ENCODE measurements at places on chromosomes 12 and 14. TPM values are rescaled to one million over a fixed set of nuclear protein-coding genes. Genes with fewer than 3 reads are reported as not detected.

DNA sequence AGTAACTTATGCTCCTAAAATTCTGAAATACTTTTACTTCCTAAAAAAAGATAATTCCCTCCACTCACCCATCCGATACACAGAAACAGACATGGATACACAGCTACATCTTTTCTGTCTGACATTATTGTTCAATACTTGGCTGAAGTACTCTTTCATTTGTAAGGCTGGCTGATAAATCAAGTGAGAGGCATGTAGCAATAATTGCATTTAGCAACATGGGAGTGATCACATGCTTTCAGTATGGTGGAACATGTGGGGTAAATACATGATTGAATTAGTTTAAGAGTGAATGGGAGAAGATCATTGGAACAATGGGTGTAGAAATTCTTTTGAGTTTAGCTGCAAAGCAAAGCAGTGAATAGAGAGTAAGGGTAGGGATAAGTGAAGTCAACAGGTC, 25.6 kb downstream of the PTPRQ start:
- no peak for DNase-seq

The TMEM116 gene
- 8.7 TPM for polyA plus RNA-seq

The SLC7A7 gene
- polyA plus RNA-seq = 7.1 TPM

DNA sequence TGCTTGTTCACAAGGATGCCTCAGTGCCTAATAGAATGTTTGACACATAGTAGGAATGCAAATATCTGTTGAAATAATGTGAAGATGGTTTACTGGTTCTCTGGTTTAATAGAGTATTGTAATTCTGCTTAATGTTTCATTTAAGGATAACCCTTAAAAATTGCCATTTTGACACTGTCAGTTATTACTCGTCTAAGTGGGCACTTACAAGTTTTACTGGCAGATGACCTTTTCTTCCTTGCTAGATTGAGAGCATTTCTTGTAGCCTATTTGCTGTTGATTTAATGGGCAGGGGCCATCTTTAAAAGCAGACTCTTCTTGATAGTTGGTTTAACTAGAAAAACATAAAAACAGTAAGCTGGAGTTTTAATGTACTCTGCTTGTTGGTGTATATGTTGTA, 1.9 kb downstream of the TMEM263 start:
- DNase-seq = no peak

DNA sequence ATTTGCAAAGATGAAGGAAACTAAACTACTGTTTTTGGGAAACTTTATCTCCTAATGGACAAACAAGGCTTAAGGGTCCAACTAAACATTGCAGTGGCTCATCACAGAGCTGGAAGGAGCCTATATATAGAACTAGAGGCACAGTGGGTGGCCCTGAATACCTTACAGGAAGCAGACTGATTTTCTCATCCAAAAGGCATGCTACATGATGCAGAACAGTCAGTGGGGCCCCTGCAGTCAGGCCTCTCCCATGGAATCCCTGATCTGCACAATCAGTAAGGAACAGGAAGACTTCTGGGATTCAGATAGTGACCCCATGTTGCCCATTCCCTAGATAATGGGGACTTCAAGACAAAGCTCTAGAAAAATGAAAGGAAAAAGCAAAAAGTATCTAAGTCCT, 1.9 kb upstream of the LLPH start:
- peak; percentile 35 for DNase-seq

The DACT1 gene
- 8.8 TPM for polyA plus RNA-seq

DNA sequence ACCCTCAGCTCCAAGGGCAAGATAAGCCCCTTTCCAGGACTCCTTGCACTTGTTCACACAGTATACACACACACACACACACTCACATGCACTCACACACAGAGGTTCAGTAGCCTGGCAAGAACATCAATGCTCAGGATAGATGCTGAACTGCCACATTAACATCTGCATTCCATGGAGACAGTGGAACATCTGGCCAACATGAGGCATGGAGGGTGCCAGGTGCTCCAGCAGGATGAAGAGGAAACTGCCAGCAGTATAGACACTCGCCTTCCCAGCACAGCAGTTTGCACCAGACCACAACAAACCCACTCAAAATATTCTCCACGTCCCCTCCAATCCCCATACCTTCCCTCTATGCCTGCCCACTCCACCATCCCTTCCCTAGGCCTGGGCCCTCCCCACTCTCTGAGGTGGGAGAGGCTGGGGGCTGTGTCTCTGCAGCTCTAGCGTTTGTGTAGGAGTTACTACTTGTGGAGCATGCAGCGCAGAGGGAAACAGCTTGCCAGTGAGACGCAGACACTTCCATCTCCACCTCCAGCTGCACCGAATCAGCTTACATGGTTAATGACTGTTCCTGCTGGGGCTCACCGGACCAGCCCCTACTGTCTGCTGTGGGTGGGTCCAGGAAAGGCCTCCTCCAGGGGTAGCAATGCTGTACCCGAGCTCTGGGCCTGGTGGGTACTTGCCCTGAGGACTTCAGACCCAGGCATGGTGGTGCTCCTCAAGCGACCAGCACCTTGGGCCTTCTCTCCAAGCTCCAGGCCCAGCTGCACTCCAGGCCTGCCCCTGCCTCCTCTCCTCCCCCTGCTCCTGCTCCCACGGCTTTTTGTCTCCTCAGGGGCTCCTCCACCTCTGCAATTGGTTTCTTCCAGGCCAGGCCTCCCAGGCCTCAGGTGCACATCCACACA, 18.6 kb upstream of the PLEKHG3 start:
- DNase-seq = no peak

- DNase-seq = peak; percentile 47
Measured at GRCh38 chr12:123270214-123271000, 1.2 kb downstream of the CDK2AP1 start.

GRCh38 chr12:19423166-19423930, 15.9 kb upstream of the AEBP2 start:
- no peak for DNase-seq

GRCh38 chr12:131759176-131759575, 48.3 kb downstream of the SFSWAP start:
- DNase-seq = peak; percentile 36

The KRT73 gene
- polyA plus RNA-seq = not detected

The TBPL2 gene
- not detected for polyA plus RNA-seq

- peak; percentile 48 for DNase-seq
Measured at GRCh38 chr12:19186722-19187661, 57.5 kb downstream of the PLEKHA5 start.

The SMIM41 gene
- polyA plus RNA-seq = 1.9 TPM

- DNase-seq = no peak
Measured at GRCh38 chr12:9760699-9761418, at the start of gene CD69. TSS of gene CD69 (minus strand) at chr12:9760901. CDS start at chr12:9760820, 81 bp downstream.

DNA sequence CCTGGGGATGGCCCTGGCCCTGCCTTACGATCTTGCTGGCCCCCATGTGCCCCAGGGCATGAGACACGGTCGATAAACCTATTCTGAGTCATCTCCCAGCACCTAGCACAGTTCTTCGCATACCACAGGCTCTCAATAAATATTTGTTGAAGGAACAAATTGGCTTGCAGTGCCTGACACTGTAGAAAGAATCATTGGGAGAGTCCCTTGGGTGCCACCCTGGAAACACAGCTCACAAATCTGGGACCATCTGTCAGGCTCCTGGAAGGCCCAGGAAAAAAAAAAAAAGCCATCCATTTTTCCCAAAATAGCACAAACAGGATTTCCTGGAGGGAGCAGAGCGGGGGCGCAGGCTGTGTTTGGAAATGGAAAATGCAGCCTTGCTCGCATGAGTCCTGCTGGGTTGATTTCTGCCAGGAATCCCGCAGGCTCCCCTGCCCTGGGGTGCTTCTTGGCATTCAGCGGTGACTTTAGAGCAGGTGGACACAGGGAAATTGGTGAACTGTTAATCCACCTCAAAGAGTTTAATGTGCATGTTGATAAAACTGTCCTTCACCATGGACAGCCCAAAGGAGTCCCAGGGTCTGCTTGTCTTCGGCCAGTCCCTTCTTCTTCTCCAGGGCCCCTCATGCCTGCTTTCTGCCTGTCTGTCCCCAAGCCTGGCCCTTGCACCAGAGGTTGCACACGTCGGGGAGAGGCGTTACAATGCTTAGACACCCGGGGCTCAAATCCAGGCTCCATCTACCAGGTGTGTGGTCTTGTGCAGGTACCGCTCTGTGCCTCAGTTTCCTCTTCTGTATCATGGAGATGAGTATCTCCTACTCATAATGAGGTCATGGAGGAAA, 106.1 kb upstream of the RFLNA start:
- DNase-seq = peak; percentile 37

GRCh38 chr14:61813096-61813606, 50.9 kb downstream of the SNAPC1 start:
- peak; percentile 1 for DNase-seq

The MAPK1IP1L gene
- 103 TPM for polyA plus RNA-seq

GRCh38 chr12:105841840-105842239, 296.9 kb downstream of the NUAK1 start:
- peak; percentile 3 for DNase-seq

Measured in fibroblast of lung (primary cell).